ENCODE measurements at places on chromosomes 13 and 19. TPM values are rescaled to one million over a fixed set of nuclear protein-coding genes. Genes with fewer than 3 reads are reported as not detected.
A peak's percentile ranks its signal among the peaks of the same experiment; 100 is the strongest.

The VSIG10L gene
- total RNA-seq = 2.2 TPM

The FCHO1 gene
- total RNA-seq = 9.3 TPM

The AMH gene
- total RNA-seq = 1.1 TPM

The ZNF699 gene
- not detected for total RNA-seq

The ZNF714 gene
- total RNA-seq = 3.2 TPM

The RFPL4AL1 gene
- not detected for total RNA-seq

The RGS9BP gene
- total RNA-seq = 0.73 TPM

The FGF22 gene
- not detected for total RNA-seq

DNA sequence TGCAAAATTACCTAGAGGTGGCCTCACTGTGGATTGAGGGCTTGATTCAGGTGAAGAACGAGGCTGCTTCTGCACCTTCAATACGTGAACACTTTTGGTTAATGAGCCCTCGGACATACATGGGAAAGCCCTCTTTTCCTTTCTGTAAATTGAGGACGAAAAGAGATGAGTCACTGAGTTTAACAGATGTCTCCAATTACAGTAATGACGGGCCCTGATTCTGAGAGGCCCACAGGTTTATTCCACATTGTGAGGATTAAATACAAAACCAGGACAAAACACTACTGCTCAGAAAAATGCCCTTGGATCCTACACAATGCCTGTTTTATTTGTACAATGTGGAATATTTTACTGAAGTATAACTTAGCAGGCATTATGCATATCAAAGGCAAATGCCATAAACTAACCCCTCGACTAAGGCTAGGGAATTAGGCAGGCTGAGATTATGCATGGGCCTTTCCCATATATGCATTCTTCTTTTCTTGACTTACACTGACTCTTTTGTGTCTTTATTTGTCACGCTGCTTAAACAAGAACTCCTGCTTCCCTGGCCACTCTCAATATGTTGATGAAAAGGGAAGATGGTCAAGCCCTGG lies 819.9 kb downstream of the OLFM4 start:
- DNase-seq = no peak
- H3K27ac ChIP-seq = no peak overlapping the region
- H3K36me3 ChIP-seq = no peaks in the 10 kb centered on the region
- no peak overlapping the region for H3K4me3 ChIP-seq
- no peaks in the 10 kb centered on the region for H3K27me3 ChIP-seq
- no peaks in the 10 kb centered on the region for H3K4me1 ChIP-seq

DNA sequence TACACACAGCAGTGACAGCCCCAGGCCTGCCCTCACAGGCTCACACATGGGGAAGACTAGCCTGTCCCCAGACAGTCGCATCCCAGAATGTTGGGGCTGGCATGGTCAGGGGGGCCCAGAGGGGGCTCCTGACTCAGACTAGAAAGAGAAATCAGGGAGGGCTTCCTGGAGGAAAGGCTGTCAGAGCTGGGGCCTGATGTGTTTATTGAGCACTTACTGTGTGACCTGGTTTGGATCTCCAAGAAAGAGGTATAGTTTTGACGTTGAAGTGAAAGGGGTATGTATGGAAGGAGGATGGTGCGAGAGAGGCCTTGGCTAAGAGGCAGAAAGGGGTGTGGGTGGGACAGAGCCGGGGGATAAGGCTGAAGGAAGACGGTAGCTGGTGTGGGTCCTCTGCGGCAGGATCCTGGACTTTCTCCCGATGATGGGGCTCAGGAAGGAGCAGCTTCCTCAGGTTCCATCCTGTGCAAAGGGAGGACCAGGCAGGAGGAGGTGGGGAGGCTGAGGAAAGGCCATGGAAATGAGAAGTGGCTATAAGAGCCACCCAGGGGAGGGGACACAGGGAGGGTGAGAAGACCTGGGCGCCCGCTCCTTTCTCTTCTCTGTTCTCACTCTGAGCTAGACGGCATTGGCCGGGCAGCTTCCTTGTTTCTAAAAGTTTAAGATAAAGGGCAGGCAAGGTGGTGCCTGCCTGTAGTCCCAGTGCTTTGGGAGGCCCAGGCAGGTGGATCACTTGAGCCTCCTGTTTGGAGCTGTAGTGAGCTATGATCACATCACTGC lies 16.1 kb upstream of the BCL3 start:
- H3K4me1 ChIP-seq = peaks cover 11% of the 10 kb centered on the region
- H3K27me3 ChIP-seq = no peaks in the 10 kb centered on the region
- no peak for DNase-seq
- no peak overlapping the region for H3K4me3 ChIP-seq
- peak overlapping the region; percentile 31 for H3K27ac ChIP-seq

GRCh38 chr19:616747-617526 lies 16.4 kb downstream of the POLRMT start:
- H3K36me3 ChIP-seq = peaks cover 52% of the 10 kb centered on the region
- no peaks in the 10 kb centered on the region for H3K27me3 ChIP-seq
- no peak overlapping the region for H3K4me3 ChIP-seq
- no peaks in the 10 kb centered on the region for H3K4me1 ChIP-seq

DNA sequence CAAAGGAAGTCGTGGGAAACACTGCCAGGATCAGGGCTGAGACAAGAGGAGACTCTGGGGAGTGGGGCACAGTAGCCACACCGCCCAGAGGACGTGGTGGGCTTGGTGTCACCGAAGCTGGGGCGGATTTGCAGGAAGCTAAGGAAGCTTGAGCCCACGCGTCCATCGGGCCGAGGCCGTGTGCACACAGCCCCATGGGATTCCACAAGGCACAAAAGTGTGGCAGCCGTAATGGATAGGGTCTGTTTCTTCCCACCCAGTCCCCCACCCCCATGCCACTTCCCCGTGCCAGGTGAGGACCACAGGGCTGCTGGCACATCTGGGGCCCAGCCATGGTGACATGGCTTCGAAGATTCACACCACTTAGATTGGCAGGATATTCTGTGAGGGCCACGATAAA lies 153.2 kb upstream of the SPACA7 start:
- no peaks in the 10 kb centered on the region for H3K27me3 ChIP-seq
- H3K27ac ChIP-seq = no peak overlapping the region
- no peaks in the 10 kb centered on the region for H3K4me1 ChIP-seq
- DNase-seq = no peak
- H3K4me3 ChIP-seq = no peak overlapping the region

DNA sequence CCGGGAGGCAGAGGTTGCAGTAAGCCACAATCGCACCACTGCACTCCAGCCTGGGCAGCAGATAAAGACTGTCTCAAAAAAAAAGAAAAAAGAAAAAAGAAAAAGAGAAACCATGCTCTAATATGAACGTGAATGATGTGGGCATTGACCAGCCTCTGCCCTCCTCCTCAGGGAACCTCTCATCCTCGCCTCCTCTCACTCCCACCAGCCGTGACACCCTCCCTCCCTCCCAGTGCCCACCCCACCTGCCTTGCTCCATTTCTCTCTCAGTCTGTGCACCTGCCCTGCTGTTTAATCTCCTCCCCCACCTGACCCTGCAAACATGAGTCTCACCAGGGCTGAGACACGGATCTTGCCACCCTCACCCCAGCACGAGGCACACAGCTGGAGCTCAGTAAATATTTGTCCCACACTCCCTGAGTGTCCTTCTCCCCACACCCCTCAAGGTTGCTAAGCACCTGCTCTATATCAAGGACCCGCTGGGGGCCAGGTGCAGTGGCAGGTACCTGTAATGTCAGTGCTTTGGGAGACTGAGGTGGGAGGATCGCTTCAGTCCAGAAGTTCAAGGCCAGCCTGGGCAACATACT lies 7.5 kb upstream of the BCAT2 start:
- peak; percentile 86 for DNase-seq
- peaks cover 47% of the 10 kb centered on the region for H3K4me1 ChIP-seq
- H3K27me3 ChIP-seq = no peaks in the 10 kb centered on the region

GRCh38 chr19:16417660-16418596 lies 53.8 kb downstream of the EPS15L1 start:
- H3K36me3 ChIP-seq = peaks cover 97% of the 10 kb centered on the region
- H3K27ac ChIP-seq = no peak overlapping the region
- peaks cover 8% of the 10 kb centered on the region for H3K4me1 ChIP-seq
- DNase-seq = peak; percentile 75

DNA sequence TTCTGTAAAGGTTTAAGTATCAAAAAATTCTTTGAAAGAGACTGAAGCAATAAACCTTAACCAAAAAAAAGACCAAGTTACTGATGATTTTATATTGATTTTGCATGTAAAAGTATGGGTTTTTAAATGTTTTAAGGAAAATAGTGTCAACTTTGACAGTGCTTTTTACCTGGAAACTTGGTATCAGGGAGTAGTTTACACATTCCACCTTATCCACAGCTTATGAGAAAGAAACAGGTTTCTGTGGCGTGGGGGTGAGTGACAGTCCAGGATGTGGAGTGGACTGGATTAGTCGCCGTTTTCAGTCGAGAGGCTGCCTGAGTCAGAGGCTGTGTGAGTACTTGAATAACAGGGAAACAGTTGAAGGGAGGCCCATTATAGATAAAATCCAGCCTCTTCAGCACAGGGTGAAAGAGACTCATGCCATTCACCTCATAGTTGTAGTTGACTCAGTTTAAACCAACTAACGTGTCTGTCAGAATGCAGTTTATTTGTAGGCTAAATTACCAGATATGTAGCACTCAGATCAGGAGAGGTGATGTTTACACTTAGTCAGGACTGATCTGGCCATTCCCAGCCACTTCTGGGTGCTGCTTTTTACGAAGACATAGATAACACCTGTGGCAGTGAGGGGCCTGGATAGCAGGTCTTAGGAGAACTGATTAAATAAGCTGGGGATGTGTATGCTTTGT lies 595 bp upstream of the GPR183 start:
- H3K4me1 ChIP-seq = peaks cover 8% of the 10 kb centered on the region
- H3K4me3 ChIP-seq = no peak overlapping the region
- H3K27ac ChIP-seq = peak overlapping the region; percentile 57
- H3K36me3 ChIP-seq = no peaks in the 10 kb centered on the region
- H3K27me3 ChIP-seq = no peaks in the 10 kb centered on the region

GRCh38 chr13:42395086-42395821 lies 123.3 kb downstream of the AKAP11 start:
- H3K4me3 ChIP-seq = no peak overlapping the region
- no peaks in the 10 kb centered on the region for H3K36me3 ChIP-seq
- H3K27ac ChIP-seq = no peak overlapping the region
- H3K27me3 ChIP-seq = no peaks in the 10 kb centered on the region

DNA sequence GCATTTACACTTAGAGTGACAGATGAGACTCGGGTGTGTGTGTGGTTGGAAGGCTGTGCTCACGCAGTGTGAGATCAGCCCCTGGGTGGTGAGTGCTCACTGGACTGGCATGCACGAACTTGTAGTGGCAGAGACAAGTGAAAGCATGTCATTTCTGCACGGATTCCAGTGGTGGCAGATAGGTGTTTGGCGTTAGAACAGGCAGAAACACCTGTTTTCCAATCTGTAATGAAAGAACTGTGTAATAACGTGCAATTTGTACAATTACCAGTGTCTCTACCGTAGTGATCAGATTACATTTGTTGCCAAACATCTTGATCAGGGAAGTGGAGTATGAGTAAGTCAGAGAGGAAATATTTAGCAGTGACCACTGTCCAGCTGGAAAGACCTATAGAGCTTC lies 8.2 kb downstream of the LAMP1 start:
- peaks cover 5% of the 10 kb centered on the region for H3K4me1 ChIP-seq
- no peaks in the 10 kb centered on the region for H3K27me3 ChIP-seq
- DNase-seq = no peak
- peaks cover 36% of the 10 kb centered on the region for H3K36me3 ChIP-seq
- no peak overlapping the region for H3K4me3 ChIP-seq
- H3K27ac ChIP-seq = no peak overlapping the region

DNA sequence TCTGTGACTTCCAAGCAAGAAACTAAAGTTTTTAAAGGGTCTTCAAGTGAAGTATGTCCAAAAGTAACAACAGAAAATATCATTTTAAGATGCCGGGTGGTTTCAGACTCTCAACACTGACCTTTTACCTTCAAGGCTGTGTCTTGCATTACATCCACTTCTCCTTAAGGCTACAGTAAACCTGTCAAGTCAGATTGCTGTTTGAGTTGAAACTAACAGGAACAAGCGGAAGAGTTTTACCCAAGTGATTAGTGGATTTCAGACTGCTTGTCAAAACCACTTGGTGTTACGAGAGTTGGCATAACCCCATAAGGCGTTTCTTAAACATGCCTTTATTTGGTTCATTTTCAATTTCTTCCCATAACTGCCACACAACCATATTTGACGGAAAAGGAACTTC lies 283.1 kb downstream of the DCT start:
- H3K27me3 ChIP-seq = no peaks in the 10 kb centered on the region
- DNase-seq = no peak
- no peak overlapping the region for H3K4me3 ChIP-seq

- peaks cover 21% of the 10 kb centered on the region for H3K4me1 ChIP-seq
- H3K27me3 ChIP-seq = peaks cover 8% of the 10 kb centered on the region
- no peak overlapping the region for H3K27ac ChIP-seq
- H3K36me3 ChIP-seq = no peaks in the 10 kb centered on the region
- peak overlapping the region; percentile 16 for H3K4me3 ChIP-seq
Observed at GRCh38 chr19:5536337-5536894, 31.3 kb downstream of the TINCR start.

DNA sequence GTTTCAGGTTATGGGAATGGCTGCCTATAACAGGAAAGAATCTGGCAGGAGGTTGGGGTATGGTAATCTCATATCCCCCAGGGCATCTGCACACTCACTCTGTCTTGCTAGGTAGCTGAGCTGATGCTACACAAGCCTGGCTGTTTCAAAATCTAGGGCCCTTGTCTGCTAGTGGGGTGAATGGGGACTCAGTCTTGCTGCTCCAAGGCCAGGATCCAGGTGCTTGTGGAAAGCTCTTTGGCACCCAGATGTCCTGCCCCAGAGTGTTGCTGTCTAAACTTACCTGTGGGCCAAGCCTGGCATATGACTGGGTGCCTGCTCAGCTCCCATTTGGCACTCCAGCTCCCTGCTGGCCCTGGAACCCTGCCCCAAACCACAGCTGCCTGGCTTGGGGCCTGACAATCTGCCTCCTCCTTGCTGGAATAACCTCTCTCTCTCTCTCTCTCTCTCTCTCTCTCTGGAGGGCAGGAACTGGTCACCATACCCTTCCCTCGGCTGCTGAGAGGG lies 158.1 kb upstream of the TSC22D1 start:
- H3K36me3 ChIP-seq = no peaks in the 10 kb centered on the region
- H3K27ac ChIP-seq = peak overlapping the region; percentile 50
- H3K4me3 ChIP-seq = no peak overlapping the region
- peaks cover 19% of the 10 kb centered on the region for H3K4me1 ChIP-seq
- no peaks in the 10 kb centered on the region for H3K27me3 ChIP-seq

DNA sequence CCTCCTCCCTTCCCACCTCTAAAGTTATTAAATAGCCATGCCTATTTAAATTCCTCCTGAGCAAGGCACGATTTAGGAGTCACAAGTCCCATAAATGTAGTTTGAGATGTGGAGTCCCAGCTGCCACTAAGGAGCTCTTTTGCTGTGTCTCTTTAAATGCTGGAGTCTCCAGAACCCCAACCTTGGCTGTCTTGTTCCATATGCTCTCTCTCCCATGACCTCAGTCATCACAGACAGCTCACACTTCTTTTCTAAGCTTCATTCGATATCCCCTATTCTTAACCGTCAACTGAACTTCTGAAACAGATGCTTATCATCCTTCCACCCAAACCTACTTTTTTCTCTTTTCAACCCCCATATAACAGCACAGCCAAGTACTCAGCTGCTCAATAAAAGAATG lies 197.1 kb downstream of the VWA8 start:
- DNase-seq = no peak
- H3K4me3 ChIP-seq = no peak overlapping the region
- H3K27ac ChIP-seq = no peak overlapping the region
- no peaks in the 10 kb centered on the region for H3K27me3 ChIP-seq
- peaks cover 5% of the 10 kb centered on the region for H3K36me3 ChIP-seq
- H3K4me1 ChIP-seq = no peaks in the 10 kb centered on the region

Data from stomach (tissue), 19 donors.